ENCODE measurements at places on chromosomes 16 and 17.

- DNase-seq = no peak
Measured at GRCh38 chr16:89373355-89374110, 116.8 kb downstream of the ANKRD11 start.

DNA sequence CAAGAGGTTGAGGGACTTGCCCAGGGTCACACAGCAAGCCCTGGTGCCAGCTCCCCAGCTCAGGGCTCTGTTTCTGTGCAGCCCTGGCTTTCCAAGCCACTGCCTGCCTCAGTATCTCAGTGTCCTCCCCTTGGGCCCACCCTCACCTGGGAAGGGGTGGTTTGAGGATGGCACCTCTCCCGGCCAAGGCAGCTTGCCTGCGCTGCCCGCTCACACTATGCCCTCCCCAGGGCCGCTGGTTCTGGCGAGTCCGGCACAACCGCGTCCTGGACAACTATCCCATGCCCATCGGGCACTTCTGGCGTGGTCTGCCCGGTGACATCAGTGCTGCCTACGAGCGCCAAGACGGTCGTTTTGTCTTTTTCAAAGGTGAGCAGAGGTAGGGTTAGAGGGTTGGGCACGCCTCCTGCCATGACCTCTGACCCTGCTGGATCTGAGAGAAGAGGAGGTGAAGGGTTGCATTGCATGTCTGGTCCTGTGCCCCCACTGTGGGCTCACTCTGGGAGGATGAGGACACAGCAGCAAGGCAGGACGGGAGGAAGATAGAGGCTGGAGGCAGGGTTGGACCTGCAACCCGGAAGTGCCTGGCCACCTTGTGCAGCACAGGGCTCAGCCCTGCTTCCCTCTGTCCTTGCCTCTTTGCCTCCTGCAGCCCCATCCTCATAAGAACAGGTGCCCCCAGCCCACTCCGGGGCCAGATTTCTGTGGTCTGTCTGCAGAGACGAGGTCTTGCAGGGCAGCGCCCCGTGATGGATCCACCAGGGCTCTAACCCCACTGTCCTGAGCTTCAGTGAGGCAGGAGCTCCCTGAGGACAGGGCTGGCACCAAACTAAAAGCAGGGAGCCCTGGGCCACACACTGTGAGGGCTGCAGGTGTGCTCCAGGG is 16.7 kb downstream of the MMP15 start:
- no peak for DNase-seq

DNA sequence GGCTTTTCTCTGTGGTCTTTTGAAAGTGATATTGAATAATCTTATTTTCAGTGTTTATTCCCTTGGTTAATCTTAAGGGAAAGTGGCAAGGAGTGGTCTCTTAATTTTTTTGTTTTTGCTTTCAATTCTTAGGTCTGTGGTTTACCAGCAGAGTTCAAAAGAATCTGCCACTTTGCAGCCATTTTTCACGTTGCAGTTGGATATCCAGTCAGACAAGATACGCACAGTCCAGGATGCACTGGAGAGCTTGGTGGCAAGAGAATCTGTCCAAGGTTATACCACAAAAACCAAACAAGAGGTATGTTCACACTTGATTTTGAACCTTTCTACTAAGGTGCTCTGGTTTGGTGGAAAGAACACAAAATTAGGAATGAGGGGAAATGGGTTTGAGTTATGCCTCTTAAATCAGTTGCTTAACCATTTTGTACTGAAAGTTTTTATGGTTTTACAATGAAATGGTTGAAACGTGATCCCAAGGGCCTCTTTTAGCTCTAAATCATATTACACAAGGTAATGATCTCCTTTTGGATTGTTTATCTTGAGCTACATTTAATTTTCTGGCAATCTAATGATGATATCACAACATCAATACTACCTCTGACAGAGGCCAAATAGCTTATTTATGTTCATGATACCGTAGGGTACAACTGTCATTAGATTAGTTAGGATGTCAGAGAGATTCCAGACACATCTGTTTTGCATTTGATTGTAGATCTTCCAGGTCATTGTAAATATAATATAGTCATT is 51.6 kb upstream of the CRISPLD2 start:
- DNase-seq = no peak

GRCh38 chr17:42458497-42459255 is at the start of gene ATP6V0A1:
Gene ATP6V0A1 (plus strand): TSS chr17:42458878. CDS start chr17:42460895, 2,017 bp downstream.
- peak; percentile 89 for DNase-seq

DNA sequence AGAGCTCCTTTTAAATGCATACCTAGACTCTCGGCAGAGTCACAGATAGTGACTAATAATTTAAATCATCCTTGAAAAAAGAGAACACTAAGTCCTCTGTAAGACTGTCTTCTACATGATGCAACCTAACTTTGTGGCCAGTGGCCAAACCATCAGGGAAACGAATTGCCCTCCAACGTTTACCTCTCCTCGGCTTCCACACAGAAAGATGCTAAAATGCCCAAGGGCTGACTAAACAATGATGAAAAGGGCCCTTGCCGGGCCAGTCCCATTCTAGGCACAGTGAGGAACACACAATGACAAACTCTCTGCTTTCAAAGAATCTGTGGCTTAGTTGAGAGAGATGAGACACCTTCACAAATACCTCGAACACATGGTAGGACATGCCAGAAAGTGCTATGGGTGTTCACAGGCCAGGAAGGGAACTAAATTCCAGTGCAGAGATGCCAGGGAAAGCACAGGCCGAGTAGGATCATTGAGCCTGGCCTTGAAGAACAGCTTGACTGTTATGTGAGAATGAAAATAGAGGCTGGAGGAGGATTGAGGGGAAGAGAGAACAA is 35.3 kb upstream of the PITPNM3 start:
- no peak for DNase-seq

Measured in stimulated activated effector memory CD8-positive, alpha-beta T cell treated with anti-CD3 and anti-CD28 coated beads, Interleukin-12 subunit alpha, Interleukin-12 subunit beta, amount 100 ng/mL, for 72 hours (primary cell).